ENCODE measurements at places on chromosomes 7 and 10. TPM values are rescaled to one million over a fixed set of nuclear protein-coding genes. Genes with fewer than 3 reads are reported as not detected.
A peak's percentile ranks its signal among the peaks of the same experiment; 100 is the strongest.

The HMX3 gene
- not detected for total RNA-seq

The SFTPA1 gene
- total RNA-seq: not detected

The ASZ1 gene
- not detected for total RNA-seq

The SFXN3 gene
- 38.2 TPM for total RNA-seq

The SPDYE2B gene
- total RNA-seq: not detected

The ELFN1 gene
- not detected for total RNA-seq

- peak; percentile 45 for DNase-seq
Measured at GRCh38 chr10:101397140-101397539, 43.2 kb downstream of the BTRC start.

DNA sequence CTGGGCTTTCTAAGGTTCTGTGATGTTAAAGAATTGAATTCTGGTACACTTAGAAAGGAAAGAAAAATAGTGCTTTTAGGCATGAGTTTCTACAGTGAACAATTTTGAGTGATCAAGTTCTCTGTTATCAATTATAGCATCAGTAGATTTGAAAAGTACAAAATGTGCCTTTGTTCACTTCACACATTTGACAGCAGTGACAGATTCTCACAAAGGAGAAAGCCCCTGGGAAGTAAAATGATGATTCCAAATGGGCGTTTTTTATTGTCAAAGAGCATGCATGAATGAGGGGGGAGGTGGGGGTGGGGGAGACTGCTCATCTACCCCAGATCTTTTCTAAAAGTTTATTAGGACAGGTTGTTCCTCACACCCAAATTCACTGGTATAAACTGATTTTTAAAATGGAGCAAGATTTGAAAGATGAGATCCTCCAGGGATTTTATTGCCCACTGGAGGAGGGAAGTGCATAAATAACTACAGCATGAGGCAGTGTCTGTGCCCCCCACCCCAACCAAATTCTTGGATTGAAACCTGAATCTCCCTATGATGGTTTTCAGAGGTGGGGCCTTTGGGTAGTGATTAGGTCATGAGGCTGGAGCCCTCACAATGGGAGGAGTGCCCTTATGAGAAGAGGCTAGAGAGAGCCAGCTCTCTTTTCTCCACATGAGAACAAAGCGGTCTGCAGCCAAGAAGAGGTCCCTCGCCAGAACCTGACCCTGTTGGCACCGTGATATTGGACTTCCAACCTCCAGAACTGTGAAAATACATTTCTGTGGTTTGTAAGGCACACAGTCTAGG is 79.5 kb downstream of the AOAH start:
- no peak for DNase-seq

DNA sequence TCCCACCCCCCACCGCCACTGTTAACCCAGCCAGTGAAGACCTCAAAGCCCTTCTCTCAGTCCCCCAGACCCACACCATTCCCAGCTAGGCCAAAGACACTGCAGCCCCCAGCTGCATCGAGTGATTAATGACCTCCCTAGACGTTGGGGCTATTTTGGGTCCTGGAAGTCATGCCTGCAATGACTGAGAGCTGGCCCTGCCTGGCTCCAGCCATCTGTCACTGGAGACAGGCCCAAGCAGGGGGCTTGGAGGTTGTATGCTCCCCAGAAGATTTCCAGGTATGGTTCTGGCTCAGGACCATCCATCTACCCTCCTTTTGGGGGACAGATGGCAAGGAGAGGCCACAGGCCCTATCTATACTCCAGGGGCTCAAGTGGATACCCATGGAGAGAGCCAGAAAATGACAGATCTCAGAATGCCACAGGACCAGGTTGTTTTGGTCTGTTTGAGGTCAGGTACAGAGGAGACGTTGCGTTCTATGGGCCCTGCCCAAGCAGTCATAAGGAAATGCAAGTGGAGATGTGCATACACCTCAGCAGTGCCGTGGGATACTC is 5.1 kb downstream of the KCNIP2 start:
- DNase-seq: no peak

- no peak for DNase-seq
Measured at GRCh38 chr10:123297175-123297574, 143.0 kb downstream of the BUB3 start.

DNA sequence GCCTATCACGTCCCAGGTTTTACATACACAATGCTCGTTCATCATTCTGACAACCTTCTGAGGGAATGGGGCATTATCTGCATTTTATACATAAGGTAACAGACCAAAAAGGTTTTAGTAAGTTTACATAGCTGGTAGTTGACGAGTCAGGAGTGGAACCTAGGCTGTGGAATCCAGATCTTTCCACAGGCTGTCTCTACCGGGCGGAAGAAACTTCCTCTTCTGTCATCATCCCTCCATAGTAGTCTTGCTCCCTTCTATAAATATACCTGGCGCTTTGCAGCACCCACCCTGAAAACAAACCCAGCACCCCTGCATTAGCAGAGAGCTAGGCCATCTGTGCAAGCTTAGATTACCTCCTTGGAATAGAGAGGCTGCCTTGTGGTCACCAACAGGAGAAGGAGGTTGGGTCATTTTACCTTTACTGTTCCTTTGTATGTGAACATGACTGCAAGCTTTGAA is 1.3 kb downstream of the TSPAN13 start:
- DNase-seq: no peak

DNA sequence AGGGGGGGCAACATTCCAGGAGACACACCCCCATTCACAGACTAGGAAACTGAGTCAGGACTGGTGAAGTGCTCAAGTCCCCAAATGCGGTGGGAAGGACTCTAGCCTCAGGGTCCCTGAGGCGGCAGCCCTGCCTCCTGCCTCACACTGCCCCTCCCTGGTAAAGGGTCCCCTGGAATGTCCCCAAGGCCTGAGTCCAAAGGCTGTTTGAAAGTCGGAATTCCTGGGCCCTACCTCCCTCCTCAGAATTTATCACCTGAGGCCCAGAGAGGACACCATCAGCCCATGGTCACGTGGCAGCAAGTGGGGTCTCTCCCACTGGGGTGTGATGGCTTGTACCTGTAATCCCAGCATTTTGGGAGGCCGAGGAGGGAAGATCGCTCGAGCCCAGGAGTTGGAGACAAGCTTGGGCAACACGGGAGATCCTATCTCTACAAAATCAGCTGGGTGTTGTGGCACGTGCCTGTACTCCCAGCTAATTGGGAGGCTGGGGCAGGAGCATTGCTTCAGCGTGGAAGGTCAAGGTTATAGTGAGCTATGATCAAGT is 110.3 kb upstream of the TNRC18 start:
- DNase-seq: no peak

GRCh38 chr7:116316838-116317628 is 106.7 kb downstream of the TES start:
- peak; percentile 53 for DNase-seq

DNA sequence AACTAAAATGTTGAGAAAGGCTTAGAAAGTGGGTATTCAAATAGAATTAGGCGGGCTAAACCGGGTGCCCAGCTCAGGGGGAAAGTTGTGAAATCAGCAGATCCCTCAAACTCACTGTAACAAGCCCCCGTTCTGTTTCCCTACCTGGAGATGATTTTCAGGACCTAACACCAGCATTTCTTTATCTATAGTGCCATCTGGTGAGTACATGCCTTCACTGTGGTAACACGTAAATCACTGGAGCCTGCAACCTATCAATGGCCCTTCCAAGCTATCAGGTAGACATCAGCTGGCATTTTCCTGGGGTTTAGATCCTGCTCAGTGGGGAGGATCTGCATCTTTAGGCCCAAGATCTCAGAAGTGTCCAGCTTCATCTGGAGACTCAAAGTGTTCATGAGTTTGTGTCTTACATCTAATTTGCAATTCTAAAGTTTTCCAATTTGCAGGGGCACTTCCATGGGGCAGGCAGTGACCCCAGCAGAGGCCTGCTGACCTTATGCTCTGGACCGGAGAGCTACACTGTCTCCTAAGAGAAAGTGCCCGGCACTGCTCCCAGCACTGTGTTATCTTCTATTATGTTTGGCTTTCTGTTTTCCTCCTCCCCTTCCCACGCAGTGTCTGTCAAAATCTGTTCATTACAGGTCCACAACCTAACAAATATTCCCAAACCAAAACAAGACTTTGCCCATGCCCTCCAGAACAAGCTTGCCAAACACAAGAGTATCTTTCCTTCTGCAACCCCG is 132.5 kb downstream of the LSM5 start:
- no peak for DNase-seq

Data from activated CD8-positive, alpha-beta memory T cell treated with anti-CD3 and anti-CD28 coated beads, Interleukin-2, amount 10 ng/mL, durations not matched to agents 7 days and 5 days (primary cell).